ENCODE measurements at places on chromosomes 3 and 15.

DNA sequence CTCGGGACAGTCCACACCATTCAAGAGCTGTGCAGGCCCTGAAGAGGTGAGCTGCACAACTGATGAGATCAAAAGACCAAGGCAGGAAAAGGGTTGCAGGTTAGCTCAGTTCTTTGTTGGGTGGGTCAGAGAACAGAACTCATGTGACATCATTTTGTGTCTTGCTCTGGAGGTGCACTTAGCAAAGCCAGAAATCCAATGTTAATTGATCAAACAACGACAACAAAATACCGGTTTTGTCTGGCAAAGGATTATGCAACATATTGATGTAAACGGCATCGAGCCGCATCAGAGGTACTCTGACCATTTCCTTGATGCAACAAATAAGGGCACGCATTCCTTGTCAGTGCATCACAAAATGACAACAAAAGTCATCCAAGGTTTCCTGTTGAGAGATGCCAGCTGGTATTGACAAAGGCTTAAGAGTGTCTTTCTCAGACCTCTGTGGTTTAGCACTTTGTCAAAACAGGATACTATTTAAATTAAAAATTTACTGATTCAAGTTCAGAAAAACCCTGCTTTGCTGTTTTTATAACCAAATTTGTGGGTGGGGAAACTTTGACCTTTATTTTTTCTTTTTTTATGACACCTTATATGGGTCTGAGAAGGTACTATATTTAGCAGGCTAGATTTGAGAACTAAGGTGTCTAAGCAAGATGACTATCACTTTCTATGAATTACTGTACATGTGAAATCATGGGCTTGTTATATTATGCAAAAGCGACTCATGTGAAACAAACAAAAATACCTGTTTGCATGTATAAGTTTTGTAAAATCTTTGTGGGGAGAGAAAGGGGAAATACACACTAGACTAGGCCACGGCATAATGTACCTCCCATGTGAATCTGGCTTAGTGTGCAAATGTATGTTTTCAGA lies 496.1 kb downstream of the FOXP1 start:
- no peak for DNase-seq

- no peak for DNase-seq
Observed at GRCh38 chr3:27596334-27596841, 112.2 kb upstream of the SLC4A7 start.

- DNase-seq: no peak
Observed at GRCh38 chr3:50587806-50588758, 18.8 kb downstream of the HEMK1 start.

DNA sequence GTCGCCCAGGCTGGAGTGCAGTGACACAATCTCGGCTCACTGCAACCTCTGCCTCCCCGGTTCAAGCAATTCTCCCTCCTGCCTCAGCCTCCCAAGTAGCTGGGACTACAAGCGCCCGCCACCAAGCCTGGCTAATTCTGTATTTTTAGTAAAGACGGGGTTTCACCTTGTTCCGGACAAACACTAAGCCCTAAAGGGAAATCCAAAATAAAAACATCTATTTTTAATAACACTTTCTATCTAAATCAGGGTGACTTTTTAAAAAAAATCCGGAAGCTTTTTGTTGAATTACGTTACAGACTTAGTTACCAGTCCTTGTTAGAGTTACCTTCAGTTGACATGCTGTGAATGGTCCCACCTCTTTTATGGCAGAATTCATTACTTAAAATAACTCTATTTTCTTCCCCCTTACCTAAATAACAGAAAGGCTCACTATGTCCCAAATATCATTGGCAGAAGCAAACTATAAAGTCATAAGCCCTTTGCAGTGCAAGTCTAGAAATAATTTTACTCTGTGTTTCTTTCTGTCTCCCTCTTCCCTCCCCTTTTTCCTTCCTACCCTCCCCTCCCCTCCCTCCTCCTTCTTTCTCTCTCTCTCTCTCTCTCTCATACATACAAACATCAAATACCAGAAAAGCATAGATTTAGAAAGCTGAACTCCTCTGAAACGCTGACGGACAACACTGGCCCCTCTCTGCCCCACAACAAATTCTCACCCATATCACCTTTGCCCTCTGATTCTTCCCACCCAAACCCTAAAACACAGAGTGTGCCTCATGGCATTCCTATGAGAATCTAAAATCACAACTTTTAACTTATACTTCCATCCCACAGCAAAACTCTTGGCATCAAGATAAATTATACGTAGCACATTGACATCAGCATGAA lies 18.3 kb downstream of the THBS1 start:
- no peak for DNase-seq

DNA sequence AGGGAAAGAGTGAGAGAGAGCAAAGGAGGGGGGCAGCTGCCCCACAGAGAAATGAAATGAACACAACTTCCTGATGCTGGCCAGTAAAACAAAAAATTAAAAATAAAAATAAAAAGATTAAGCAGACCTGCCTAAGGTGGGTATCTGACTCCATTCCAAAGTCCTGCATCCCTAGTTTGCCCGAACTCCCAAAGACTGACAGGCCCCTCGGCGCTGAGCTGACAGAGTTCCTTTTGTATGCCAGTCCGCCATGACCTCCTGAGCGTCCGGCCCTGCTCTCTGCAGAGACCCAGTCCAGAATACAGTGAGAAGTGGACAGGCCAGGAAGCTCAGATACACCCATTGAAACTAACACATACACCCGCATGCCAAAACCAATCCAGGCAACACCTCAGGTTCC lies 54.9 kb downstream of the CHDH start:
- DNase-seq: no peak

DNA sequence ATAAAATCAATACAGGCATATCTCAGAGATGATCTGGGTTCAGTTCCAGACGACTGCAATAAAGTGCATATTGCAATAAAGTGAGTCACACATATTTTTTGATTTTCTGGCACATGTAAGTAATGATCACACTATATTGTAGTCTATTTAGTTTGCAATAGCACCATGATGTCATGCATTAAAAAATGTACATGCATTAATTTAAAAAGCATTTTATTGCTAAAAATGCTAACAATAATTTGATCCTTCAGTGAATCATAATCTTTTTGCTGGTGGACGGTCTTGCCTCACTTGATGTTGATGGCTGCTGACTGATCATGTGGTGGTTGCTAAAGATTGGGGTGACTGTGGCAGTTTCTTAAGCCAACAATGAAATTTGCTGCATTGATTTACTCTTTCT lies 511.1 kb downstream of the OTOL1 start:
- DNase-seq: no peak

All from stimulated activated CD8-positive, alpha-beta memory T cell treated with anti-CD3 and anti-CD28 coated beads, Interleukin-15, amount 100 ng/mL, for 1 hour (primary cell).